ENCODE measurements at places on chromosomes 7 and 10. TPM values are rescaled to one million over a fixed set of nuclear protein-coding genes. Genes with fewer than 3 reads are reported as not detected.

Gene OGDHL
- 0.10 TPM for total RNA-seq

Gene ELFN1
- total RNA-seq: 0.05 TPM

Gene TMEM26
- not detected for total RNA-seq

Gene XRCC2
- 7.9 TPM for total RNA-seq

Gene MCMBP
- total RNA-seq: 68.5 TPM

Gene OR2A7
- 4.5 TPM for total RNA-seq

Gene UPK3B
- total RNA-seq: 0.75 TPM

Gene CAMK2G
- total RNA-seq: 46.8 TPM

Gene CHRM2
- not detected for total RNA-seq

Gene ZFYVE27
- total RNA-seq: 26.0 TPM

All from activated naive CD4-positive, alpha-beta T cell treated with anti-CD3 and anti-CD28 coated beads, Interleukin-2, amount 10 ng/mL, durations not matched to agents 5 hours and 36 hours (primary cell).